Left lung (tissue), 14 donors: ENCODE measurements at places on chromosomes 7 and 10.
A peak's percentile ranks its signal among the peaks of the same experiment; 100 is the strongest.

DNA sequence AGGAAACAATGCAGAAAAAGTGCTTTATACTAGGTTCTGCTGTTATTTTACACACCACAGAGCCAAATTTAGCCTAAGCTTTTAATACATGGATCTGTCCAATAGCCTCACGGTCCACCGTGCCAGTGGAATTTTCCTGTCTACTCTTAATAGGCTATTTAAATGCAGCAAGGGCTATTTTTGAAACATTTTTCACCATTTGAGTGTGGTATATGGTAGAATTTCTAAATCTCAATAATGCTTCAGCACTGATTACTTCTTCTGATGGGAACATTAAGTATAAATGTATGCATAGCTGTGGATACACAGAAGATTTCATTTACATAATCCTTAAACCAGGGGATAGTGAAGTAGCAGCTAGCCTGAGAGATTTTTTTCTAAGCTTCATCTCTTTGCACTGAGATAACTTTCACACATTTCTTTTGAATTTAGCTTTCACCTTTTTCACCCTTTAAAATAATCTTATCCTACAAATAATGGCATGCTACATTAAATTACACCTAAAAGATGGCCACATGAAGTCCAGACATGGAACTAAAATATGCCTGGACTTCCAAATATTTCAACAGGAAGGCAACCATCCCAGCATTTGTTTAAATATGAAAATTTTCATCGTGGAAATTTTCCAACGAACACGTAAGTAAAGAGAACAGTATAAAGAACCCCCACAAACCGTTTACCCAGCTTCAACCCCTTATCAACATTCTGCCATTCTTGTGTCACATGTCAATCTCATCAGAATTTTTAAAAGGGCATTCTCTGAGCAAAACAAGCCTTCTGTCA is 45.4 kb downstream of the AMPH start:
- DNase-seq = no peak

DNA sequence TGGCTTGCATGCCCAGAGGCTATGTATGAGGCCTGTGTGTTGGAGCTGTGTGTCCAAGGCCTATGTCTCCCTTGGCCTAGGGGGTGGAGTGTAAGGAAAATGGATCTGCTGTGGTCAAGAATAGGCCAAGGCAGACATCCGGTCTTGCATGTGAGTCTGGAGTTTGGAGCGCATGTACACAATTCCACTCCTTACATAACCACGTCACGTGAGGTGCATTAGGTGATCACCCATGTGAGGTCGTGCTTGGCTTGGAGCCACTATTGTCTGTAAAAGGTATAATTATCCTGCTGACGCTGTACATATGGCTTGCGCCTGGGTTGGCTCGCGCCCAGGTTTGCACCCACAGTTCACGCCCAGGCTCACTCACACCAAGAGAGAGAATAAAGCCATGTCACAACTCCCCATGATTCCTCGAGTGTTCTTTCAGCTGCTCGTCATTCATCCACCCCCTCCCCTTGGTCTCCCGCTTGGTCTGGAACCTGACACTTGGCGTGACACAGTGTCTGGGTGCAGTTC is 105.5 kb downstream of the BICC1 start:
- no peak for DNase-seq

GRCh38 chr7:155692317-155692716 is 47.9 kb downstream of the RBM33 start:
- DNase-seq = no peak

- no peak for DNase-seq
Observed at GRCh38 chr10:48800007-48800675, 115.5 kb downstream of the WDFY4 start.

- no peak for DNase-seq
Observed at GRCh38 chr7:114109304-114109703, 190.5 kb upstream of the PPP1R3A start.

DNA sequence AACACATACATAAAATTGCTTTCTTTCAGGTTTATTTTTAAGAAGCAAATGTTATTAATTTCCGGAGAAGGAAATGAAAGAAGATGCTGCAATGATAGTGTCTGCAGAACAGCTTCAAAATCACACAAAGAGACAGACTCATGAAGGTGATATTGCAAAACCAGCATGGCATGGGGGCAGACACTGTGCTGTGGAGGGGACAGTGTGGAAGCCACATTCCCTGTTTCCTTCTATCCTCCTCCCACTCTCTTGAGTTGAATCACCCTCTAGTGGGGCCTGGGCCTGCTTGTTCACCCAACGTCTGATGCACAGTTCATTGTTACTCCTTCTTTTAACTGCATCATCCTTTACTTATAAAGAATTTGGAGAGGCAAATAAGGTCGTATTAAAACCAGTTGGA is 104.0 kb upstream of the INSIG1 start:
- no peak for DNase-seq

DNA sequence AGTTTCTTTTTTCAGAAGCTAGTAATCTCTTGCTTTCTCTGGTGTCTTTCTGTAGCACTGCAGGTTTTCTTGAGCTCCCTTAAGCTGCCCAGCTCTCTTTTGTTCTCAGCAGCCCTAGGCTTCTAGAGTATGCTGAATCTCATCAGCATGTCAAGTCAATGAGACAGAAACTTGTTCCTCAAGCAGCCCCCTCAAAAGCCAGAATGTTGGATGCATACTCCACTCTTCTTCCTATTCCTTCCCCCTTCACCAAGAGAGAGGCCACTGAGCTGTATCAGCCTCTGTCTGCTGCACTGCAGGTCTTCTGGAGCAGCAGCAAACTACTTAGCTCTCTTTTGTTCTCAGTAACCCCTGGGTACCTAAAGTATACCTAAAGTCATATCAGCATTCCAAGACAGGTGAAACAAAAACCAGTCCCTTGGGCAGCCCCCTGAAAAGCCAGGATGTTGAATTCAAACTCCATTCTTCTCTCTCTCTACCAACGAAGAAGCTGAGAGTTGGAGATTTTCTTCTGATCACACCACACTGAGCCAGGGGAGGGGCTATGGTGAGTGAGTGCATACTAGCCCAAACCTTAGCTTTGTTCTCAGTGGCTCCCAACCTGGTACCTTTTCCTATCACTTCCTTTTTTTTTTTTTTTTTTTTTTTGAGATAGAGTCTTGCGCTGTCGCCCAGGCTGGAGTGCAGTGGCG is 73.3 kb upstream of the WAC start:
- no peak for DNase-seq

DNA sequence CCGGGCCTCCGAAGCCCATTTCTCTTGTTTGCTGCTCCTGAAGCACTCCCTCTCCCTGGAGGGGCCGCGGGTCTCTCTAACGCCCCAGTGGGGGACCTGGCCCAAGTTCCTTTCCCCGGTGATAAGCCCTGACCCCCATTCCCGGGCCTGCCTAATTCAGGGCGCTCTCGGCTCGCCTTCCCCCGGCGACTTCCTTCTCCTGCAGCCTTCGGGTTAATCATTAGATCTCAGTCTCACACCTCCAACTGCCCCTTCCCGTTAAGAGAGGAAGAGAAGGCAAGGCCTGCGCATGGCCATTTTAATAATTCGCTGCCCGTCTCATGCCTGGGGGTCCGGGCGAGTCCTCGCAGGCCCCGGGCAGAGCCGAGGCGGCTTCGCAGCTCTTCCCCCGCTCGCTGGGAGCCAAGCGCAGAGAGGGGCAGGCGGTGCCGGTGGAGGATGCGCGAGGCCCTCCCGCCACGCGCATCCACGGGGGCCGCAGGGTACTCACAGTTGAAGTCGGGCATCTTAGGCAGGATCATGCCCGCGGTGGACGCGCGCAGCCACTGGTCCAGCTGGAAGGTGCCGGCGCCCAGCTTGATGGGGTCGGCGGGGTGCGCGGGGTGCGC is 1.2 kb downstream of the MNX1 start:
- peak; percentile 77 for DNase-seq

- DNase-seq = no peak
Observed at GRCh38 chr10:73648975-73649829, 6.6 kb downstream of the SYNPO2L start.

DNA sequence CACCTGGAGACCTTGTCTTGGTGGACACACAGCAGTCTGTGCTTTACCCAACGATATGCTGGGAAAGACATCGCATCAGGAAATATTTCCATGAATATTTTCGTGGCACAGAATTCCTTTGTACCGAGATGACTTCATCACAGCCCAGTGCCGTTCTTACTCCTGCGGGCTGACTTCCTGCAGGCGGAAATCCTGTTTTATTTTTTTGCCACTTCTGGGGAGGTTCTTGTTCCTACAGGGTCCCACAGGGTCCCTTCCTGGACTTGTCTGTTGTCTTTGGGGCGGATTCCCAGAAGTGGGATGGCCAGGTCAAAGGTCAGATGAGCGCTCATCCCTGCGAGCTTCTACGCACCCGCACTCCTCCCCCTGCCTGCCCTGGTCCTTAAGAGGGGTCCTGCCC is 86.5 kb downstream of the DNAJB6 start:
- no peak for DNase-seq

GRCh38 chr7:158077934-158078910 is 509.4 kb downstream of the PTPRN2 start:
- peak; percentile 35 for DNase-seq

DNA sequence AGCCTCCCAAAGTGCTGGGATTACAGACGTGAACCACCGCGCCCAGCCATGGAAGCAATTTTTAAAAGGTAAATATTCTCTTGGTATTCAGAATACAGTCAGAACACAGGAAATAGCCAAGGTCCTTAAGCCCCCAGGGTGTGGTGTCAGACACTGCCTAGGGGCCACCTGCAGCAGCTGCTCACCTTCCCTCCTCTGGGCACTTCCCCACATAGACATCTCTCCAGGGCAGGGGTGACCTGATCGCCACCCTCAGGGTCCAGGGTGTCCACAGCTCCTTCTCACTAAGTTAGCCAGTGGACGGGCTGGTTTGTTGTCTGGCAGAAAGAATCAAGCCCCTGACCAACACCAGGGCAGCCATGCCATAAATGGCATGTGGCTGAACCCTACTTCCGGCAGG is 15.9 kb downstream of the URGCP start:
- DNase-seq = no peak

DNA sequence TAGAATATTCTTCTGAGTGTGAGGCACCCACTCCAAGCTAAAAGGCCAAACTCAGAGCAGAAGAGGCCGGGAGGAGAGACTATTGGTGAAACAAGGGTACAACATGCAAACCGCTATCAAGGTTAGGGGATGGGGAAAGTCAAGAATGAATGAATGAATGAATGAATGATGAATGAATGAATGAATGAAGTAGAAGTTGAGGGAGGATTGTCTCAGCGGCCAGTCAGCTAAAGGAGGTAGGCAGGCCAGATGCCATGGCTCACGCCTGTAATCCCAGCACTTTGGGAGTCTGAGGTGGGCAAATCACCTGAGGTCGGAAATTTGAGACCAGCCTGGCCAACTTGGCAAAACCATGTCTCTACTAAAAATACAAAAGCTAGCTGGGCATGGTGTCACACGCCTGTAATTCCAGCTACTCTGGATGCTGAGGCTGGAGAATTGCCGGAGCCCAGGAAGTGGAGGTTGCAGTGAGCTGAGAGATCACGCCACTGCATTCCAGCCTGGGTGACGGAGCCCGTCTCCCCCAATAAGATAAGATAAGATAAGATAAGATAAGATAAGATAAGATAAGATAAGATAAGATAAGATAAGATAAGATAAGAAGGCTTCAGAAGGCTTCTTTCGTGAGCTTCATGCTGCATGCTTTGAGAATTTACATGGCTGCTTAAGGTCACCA is 250.8 kb downstream of the CCDC3 start:
- DNase-seq = no peak

DNA sequence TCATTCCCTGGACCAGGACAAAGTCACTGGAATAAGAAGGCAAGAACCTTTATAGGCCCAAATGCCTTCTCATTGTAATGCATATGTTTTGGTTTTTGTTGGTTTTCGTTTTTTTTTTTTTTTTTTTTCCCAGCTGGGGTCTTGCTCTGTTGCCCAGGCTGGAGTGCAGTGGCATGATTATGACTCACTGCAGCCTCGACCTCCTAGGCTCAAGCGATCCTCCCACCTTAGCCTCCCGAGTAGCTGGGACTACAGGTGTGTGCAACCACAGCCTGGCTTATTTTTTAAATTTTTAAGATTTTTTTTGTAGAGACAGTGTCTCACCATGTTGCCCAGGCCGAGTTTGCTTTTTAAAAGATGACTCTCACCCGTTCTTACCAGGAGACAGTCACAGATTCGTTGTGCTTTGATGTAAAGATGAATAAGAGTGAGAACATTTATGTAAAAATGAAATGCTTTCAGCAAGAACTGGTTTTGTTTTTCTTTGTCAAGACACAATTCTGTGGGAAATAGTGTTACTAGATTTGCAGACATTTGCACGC is 7.6 kb downstream of the IQCE start:
- DNase-seq = no peak

- no peak for DNase-seq
Observed at GRCh38 chr10:106679314-106679713, 485.2 kb downstream of the SORCS1 start.

DNA sequence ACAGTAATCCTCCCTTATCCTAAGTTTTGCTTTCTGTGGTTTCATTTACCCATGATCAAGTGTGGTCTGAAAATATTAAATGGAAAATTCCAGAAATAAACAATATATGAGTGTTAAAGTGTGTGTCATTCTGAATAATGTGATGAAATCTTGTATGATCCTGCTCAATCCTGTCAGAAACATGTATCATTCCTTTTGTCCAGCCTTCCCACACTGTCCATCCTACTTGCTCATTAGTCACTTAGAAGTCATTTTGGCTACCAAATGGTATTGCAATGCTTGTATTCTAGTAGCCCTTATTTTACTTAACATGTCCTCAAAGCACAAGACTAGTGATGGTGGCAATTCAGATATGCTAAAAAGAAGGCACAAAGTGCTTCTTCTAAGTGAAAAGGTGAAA is 1211.2 kb upstream of the SORCS1 start:
- no peak for DNase-seq

GRCh38 chr10:110529596-110530011 is 31.9 kb downstream of the DUSP5 start:
- no peak for DNase-seq

DNA sequence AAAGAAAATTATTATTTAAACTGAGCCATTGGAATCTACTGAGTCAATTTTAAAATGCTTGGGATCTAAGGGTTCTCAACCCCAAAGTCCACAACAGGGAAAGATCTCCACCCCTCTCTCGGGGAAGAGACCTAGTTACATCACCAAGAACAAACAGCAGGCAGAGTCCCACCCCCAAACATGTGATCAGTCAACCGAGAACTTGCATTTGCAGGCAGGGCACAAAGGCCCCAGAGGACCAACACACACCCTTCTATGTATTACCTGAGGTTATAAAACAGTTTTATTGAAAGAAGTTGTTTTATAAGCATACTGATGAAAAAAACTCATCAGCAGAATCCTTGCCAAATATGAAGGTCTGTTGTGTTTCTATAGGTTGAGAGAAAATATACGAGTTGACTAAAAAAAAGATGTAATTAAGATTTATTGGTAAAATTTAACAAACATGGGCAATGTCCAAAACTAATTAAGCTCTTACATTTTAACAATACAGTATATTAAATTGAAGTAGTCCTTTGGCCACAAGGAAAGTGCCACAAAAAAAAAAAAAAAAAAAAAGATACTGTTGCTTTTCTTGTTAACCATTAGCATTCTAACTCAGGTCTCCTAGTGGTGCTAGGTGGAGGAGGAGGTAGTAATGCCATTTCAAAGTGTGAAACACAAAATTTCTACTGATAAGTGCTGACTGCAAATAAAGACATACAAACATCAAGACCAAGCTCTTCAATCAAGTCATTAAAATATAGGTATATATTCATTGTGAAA is 975 bp upstream of the USP54 start:
- DNase-seq = peak; percentile 76
